Stimulated activated CD4-positive, alpha-beta T cell treated with anti-CD3 and anti-CD28 coated beads, Interleukin-1b, Interleukin-23, amount 100 ng/mL, for 1 hour (primary cell): ENCODE measurements at places on chromosomes 5 and 9.

- no peak for DNase-seq
Measured at GRCh38 chr5:103119070-103119764, 721 bp downstream of the GIN1 start.

GRCh38 chr5:42719034-42719433, 37.6 kb upstream of the CCDC152 start:
- DNase-seq, result no peak

DNA sequence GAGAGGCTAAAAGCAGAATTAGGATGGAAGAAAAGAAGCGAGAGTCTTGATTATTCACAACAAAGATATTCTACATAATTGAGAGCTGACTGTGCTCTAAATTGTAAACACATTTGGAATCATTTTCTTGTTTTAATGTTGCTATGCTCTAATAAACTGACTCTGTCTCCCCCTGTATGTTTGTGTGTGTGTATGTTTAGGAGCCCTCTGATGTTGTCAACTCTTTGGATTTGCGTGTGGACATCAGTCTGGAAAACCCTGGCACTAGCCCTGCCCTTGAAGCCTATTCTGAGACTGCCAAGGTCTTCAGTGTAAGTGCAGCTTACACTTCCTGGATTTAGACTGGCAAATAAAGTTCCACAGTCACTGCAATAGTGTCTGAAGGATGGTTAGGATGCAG, 37.8 kb downstream of the MOCS2 start:
- DNase-seq, result no peak

DNA sequence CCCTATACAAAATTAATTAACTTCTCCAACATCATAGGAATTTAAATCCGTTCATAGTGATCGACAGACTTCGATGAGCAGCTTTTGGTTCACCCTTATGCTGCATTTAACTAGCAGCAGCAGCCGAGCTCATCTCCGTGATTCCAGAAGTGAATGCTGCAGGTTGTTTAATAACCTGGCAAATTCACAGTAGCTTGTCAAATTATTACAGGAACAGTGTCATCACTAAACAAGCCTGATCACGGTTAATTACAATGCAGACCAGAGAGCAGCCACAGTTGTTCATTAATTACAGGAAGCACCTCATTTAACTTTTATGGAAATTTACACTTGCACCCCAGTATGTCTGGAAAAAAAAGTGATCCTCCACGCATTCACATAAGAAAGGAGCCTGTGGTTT, 188.2 kb downstream of the BNC2 start:
- DNase-seq, result no peak

- no peak for DNase-seq
Measured at GRCh38 chr5:37869216-37869615, 29.4 kb upstream of the GDNF start.
